Stimulated activated naive CD8-positive, alpha-beta T cell treated with anti-CD3 and anti-CD28 coated beads, Interleukin-15, amount 100 ng/mL, for 72 hours (primary cell): ENCODE measurements at places on chromosomes 16 and 17.
A peak's percentile ranks its signal among the peaks of the same experiment; 100 is the strongest.

DNA sequence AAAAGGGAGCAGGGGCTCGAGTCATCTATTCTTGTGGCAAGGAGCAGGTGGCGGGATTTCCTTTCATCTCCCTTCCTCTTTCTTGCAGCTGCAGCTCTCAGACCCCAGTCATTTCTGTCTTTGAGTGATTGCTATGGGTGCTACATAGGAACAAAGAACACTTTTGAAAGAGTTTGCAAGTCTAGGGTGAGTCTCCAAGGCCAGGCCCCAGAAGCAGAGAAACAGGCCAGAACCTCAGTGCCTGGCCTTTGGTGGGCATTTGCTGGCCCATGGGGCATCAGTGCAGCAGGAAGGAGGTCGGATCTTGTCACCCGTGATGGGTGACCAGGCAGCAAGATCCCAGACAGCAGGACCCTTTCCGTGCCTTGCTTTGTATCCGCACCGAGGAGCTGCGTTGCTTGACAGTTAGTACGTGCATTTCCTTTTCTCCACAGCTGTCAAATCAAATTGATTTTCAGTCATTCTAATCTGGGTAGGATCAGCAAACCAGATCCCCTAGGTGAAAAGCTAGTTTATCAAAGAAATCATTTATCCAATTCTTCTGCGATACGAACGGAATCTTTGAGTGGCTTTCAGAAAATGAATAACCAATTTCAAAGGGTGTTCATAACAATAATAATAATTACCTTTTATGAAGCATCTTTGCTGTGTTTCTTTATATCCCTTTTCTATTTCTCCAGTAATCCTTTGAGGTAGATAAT is 244.6 kb upstream of the MAF start:
- DNase-seq = no peak

DNA sequence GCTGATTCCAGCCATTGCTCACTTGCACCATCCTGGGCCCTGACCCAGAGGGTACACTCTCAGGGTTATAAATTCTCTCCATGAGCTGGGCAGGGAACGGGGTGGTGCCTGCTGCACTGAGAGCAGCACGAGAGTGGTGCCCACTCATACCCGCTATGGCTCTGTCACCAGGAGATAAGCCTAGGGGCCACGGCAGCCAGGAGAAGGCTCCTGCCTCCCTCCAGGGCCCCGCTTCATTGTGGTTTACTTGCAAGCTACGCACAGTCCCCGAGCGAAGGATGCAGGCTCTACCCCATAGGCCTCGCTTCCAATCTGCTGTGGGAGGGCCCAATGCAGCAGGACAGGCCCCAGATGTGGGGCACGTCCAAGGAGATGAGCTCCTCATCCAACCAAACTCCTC is 48.5 kb downstream of the VAC14 start:
- no peak for DNase-seq

DNA sequence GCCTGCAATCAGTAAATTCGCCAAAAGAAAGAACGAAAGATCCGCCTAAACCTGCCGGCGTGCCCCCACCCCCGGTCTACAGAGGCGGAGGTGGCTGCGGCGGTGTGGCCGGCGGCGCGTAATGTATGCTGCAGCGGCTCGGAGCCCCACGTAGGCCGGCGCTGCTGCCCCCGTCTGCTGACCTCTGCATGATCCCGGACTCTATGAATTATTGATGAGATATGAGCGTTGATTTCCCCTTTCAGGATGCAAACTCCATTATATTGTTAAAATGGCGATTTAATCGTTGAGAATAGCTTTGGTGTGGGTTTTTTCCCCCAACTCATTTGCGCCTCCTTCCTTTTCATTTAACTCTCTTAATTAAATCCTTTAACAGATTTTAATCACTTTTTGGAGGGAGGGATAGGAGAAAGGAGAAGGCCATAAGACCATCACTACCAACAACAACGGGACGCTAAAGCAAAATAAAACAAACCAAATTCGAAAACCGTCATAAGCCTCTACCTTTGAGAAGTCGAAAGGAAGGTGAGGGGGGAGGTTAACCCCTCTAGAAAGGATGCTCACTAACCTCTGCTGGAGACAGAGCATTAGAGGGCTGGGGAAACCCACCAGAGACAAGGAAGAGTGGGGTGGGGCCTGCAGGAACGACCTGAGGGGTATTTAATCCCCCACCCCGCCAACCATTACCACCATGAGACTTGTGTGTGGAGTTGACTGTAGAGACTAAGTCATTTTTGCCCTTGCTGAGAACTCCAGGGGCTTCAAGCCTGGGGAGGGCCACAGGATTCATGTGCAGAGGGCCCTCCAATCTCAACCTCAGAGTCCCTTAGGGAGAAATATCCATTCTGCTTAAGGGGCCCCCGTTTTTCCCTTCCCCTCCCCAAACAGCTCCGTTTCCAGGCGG is 3.4 kb downstream of the HOXB3 start:
- no peak for DNase-seq

DNA sequence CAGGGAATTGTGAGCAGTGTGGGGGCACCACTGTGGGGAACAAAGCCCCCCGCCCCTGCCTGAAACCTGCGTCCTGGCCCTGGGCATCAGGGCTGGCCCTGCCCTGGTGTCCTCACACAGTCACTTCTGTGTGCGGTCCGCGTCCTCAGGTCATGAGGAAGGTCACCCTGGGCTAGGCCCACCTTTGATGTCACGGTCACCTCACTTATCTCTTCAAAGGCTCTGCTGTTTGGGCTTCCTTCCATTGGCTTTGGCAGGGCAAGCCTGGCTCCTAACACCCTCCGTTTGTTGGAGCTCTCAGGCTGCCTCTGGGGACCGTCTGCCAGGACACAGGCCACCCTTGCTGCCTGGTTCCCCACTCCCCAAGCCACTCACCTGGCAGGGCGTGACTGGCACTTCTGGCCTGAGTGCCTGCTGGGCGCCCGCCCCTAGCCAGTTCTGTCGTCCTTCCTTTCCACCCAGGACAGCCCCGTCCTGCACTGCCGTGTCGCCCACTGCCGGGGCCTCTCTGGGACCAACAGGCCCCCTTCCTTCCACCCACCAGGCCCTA is 8.8 kb downstream of the CENPX start:
- DNase-seq = no peak

- peak; percentile 38 for DNase-seq
Observed at GRCh38 chr17:58531661-58532554, 17.5 kb upstream of the MTMR4 start.

DNA sequence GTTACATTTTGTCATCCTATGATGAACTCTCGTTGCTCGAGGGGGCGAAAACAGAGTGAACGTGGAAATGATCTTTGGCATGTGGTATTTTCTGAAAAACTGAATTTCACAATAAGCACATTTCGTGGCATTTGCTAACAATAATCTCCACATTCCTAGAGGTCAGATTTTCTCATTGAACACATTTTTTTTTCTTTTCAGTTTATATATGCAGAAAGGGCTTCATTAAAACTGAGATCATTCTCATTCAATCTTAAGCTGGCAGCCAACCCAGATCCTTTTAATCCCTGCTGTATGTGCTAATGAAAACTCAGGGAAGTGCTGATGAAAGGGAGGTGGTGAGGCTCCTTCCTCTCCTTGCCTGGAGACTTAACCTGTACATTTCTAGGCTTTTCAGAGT is 52.6 kb downstream of the PRKCA start:
- no peak for DNase-seq

GRCh38 chr16:10982465-10983150 is 38.2 kb downstream of the CLEC16A start:
- DNase-seq = no peak

- no peak for DNase-seq
Observed at GRCh38 chr17:48244121-48244711, 136.7 kb downstream of the SNX11 start.

- DNase-seq = no peak
Observed at GRCh38 chr16:7330709-7331108, 1.9 kb upstream of the RBFOX1 start.

GRCh38 chr17:78442648-78443218 is 64.3 kb downstream of the PGS1 start:
- no peak for DNase-seq

GRCh38 chr16:49093939-49094338 is 187.7 kb downstream of the CBLN1 start:
- DNase-seq = no peak

GRCh38 chr17:17098551-17099179 is 56.4 kb downstream of the MPRIP start:
- no peak for DNase-seq

DNA sequence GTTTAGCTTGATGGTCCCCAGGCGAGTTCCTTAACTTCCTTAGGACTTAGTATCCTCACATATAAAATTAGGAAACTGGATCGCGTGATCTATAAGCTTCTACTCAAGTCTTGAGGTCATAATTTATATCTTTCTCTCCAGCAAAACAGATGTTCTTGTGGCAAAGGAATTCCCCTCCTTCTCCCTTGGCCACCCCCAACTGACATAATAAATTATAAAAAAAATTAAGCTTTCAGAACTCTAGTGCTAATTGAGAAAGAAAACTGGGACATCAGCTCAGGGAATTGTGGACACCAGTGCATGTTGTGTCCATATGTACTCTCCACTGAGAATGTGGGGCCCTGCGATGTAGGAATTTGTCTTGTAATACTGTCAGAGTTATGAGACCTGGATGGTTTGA is 13.5 kb downstream of the GNAO1 start:
- DNase-seq = no peak

DNA sequence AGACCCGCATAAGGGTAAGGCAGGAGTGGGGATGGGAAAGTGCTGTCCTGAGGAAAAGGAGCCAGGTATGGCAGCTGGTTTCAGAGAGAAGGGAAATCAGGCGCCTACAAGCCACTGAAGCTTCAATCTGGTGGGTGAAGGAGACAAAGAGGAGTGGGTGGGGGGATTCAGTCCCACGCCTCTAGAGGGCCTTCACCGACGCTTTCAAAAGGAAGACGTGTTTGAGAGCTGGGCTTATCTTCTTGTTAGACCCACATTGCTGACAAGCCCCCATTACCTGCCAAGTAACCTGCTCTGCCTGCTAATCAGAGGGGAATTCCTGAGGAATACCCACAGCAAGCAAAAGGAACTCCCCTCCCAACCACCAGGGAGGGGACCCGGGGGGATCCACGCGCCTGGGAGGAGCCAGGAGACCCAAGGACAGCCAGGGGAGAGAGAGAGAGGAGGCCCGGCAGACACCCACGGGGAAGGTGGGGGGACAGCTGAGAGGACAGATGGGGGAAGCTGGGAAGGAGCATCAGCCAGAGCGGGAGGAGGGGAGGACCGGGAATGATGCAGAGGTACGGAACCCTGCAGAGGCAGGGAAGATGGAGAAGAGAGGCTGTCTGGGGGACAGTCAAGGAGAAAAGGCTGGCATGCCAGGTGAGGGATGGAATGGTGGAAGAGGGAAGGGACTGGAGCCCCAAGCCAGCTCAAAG is 1.0 kb downstream of the MTMR4 start:
- peak; percentile 63 for DNase-seq

DNA sequence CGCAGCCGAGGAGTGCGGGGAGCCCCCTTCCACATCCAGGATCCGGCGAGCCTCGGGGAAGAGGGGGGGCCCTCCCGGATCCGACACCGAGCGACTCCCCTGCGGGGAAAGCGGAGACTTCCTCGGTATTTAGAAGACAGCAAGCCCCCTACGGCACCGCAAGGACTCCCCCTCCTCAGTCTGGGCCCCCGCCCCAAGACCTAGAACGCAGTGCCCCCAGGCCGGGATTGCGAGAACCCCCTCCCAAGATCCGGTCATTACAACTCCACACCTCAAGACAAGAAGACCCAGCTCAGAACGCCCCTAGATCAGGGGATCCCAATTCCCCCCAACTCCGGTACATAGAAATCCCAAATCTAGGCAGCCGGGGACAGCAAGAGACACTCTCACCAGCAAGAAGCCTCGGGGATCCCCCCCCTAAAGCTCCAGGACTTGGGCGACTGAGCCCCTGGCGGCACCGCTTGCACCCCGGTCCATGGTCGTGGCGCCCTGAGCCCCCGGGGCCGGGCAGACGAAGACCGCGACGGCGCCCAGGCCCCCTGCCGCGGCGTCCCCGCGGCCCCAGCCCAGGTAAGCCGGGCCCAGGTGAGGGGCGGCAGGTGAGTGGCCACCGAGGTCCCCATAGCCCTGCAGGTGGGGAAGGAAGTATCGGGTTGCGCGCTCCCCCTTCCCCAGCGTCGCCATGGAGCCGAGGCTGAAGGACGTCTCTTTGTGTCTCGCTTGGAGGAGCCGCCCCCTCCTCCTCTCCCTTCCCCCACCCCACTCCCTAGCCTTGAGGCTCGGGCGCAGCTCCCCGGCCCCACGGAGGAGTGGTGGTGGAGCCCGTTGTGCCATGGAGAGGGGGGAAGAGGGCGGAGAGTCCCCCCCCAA is 641 bp downstream of the SBK1 start:
- DNase-seq = peak; percentile 33

- DNase-seq = no peak
Observed at GRCh38 chr17:42878924-42879595, 21.5 kb upstream of the G6PC1 start.

- DNase-seq = no peak
Observed at GRCh38 chr17:27315796-27316465, 22.0 kb downstream of the WSB1 start.

DNA sequence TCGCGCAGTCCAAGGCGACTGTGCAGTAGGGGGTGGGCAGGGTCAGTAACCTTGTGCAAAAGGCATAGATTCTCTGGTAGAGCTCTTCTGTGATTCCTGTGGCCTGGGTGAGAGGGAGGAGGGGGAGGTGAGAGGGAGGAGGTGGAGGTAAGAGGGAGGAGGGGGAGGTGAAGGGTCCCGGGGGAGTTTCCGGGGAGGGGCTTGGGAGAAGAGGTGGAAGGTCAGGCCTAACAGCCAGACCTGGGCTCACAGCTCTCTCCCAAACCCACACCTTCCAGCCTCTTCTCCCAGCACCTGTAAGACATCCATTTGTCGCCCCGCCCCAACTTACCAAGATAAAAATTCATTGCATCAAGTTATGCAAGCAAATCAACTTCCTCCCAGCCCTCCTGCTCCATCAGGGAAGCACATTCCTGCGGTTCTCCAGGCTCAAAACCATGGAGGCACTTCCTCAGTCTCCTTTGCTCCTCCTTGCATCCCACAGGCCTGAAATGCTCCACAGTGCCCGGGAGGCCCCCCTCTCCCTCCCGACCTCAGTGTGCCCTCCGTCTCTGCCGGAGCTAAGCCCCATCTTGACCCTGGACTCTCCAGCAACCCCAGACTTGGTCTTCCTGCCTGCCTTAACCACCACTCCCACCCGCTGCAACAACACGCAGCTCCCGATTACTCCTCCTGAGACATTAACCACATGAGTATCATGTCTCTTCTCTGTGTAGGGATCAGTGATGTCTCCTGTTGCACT is 30.5 kb downstream of the PIK3R6 start:
- DNase-seq = no peak

DNA sequence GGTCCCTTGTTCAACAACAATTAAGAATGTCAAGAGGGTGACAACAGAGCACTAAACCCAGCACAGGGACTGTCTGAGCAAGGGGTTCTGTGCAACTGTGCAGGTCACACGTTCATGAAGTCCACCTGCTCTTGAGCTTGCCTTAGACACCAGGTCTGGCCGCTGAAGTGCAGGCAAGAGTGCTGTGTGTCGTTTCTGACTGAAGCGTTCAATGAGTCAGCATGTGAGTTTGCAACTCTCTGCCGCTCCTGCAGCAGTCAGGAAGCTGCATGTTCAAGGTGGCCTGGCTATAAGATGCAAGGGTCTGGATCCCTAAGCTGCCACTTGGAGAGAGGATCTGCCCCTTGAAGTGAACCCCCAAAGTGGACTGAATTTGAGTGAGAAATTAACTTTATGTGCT is 332.7 kb upstream of the HSBP1 start:
- no peak for DNase-seq

- no peak for DNase-seq
Observed at GRCh38 chr16:5678371-5678770, 580.8 kb upstream of the EEF2KMT start.

- DNase-seq = no peak
Observed at GRCh38 chr17:19470530-19471261, 59.7 kb downstream of the RNF112 start.
